ENCODE measurements at places on chromosomes 3 and 15.

DNA sequence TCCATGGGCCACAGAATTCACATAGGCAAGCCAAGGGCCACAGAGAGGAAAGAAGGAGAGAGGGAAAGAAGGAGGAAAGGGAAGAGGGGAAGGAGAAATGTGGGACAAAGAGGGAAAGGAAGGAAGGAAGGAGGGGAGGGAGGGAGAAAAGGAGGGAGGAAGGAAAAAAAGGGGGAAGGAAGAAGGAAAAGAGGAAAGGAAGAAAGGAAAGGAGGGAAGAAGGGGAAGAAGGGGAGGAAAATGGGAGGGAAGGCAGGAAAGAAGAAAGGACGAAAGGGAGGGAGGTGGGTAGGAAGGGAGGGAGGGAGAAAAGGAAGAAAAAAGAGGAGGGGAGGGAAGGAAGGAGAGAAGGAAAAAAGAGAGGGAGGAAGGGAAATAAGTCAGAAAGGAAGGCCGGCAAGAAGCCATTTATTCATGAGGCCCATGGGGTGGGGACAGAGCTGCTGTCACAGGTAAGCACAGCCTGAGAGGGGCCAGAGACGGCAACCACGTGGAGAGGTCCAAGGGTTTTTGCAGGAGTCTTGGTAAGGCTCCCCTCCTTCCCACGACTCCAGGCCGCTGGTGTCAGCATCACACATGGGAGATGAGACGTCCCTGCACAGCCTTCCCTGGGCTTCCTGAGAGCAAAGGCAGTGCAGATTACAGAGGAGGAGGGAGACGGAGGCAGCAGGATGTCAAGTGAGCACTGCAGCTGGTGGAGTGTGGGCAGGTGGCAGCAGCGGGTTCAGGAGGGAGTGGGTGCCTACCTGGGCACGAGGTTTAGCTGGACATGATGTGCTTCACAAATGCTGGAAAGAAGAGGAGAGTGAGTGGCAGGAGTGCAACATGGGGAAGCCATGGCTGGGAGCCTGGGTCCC is 5.5 kb downstream of the MYL3 start:
- no peak for DNase-seq

DNA sequence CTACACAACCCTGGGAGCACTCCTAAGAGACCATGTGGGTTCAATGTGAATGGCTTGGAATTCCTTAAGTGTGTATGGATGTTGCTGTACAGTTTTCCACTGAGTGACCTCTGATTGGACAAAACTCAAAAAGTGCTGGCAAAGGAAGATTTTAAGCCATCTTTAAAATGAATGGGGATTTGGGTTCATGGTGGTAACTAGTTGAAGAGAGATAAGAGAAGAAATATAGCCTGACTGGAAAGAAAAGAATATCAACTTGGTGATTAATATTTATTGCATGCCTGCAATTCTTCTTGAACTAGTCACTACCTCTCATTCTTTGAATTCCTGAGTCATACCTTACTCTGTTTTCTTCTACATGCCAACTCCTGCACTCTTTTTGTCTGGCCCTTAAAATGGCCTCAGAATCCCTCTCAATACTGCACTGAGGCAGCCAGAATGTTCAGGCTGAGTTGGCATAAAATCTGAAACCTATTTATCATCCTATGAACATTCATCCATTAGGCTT is 124.7 kb downstream of the RPL22L1 start:
- no peak for DNase-seq

DNA sequence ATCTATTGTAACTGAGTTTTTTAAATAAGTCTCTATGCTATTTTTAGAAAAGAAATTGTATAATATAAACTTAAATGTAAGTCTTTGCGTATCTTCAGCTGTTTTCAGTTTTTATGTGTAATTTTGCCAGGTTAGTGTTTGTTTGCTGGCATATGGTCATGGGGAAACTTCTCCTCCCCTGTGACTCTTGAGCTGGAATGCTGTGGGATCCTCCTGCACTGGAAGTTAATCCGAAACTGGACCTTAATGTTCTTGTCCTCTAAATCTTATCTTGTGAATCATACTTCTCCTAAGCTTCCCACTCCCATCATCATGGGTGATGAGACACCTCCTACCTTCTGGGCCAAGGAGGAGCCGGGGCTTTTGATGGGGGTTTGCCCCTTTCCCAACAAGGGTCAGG is 52.4 kb upstream of the CHST2 start:
- no peak for DNase-seq

- no peak for DNase-seq
Observed at GRCh38 chr3:158347966-158348365, 223.0 kb upstream of the MLF1 start.

DNA sequence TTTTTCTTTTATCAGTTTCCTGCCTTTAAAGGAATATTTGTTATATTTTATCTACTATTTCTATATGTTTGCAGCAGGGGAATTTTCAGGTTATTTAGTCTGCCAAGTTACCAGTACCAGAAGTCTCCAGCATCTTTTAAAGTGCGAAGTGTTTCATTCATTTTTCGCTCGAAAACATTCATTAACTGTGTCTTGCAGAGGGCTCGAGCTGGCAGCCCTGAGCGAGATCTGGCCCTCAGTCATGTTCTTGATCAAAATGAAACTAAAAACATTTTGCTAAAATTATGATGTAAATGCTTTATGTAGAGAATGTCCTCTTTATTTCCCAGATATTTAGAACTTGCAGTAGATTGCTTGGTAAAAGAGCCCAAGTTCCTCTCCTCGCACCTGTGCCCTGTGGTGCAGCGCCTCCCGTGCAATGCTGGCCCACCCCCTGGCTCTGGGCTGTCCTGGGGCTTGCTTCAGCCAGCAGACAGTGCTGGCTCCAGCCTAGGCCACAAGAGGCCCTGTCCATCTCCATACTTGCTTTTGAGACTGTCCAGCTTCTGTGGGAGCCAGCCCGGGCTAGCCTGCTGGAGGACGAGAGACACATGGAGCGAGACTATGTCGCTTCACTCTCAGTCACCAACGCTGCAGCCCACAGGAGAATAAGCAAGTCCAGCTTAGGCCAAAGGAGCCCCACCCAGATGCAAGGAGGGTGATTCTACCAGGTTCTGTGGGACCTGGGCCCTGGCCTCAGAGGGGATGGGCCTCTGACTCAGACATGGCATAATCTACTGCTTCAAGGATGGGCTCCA is 71.9 kb upstream of the PRR23E start:
- no peak for DNase-seq

- no peak for DNase-seq
Observed at GRCh38 chr3:141243271-141243707, 11.7 kb downstream of the PXYLP1 start.

GRCh38 chr3:170632780-170633179 is 46.9 kb upstream of the SLC7A14 start:
- DNase-seq, result no peak

DNA sequence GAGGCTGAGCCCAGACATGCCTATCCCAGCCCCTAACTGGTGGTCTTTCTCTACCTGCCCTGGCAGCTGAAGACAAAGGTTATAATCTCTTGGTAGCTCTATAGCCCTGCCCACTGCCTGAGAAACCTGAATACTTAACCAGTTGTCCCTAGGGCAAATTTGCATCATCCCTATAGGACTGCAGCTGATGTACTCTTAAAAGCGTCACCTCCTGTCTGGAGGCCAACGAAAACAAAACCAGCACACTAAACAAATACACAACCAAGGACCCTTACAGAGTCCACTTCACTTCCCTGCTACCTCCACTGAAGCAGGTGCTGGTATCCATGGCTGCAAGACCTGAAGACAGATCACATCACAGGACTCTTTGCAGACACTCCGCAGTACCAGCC is 98.0 kb downstream of the KCNAB1 start:
- DNase-seq, result no peak

DNA sequence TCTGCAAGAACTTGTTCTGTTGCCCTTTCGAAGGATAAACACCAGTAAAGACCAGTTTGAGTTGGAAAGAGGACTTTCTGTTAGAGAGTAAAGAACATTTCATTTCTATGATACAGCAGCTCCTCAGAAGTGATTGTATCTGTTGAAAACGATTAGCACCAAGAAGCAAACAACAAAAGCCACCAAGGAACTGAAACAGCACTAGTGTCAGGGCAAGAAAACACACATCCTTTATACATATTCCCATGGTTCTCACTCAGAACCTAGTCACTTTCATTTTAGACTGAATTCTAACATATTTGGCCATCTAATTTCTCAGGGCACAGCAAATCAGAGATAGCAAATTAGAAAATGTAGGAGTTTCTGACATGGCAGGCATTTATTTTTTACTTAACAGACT is 116.1 kb downstream of the ATP1B3 start:
- DNase-seq, result no peak

- no peak for DNase-seq
Observed at GRCh38 chr3:42720126-42720525, 17.5 kb upstream of the HHATL start.

DNA sequence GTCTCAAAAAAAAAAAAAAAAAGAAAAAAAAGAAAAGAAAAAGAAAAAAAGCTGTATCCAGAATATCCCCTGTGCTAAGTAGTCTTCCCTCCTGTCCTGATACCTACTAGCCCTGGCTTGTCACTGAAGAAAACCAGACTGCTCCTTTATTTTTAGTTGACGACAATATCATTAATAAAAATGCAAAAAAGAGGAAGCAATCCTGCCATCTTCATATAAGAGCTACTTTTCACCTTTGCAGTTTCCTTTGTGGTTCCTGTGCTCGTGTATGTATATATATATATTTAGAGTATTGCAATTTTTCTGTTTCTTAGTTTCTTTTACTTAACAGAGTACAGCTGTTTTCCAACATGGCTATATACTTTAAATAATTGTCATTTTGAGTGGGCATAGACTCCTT is 13.6 kb downstream of the C3orf20 start:
- DNase-seq, result peak; percentile 19

- no peak for DNase-seq
Observed at GRCh38 chr15:51310064-51310463, 28.3 kb downstream of the CYP19A1 start.

GRCh38 chr15:87710406-87710805 is 546.1 kb downstream of the NTRK3 start:
- DNase-seq, result no peak

DNA sequence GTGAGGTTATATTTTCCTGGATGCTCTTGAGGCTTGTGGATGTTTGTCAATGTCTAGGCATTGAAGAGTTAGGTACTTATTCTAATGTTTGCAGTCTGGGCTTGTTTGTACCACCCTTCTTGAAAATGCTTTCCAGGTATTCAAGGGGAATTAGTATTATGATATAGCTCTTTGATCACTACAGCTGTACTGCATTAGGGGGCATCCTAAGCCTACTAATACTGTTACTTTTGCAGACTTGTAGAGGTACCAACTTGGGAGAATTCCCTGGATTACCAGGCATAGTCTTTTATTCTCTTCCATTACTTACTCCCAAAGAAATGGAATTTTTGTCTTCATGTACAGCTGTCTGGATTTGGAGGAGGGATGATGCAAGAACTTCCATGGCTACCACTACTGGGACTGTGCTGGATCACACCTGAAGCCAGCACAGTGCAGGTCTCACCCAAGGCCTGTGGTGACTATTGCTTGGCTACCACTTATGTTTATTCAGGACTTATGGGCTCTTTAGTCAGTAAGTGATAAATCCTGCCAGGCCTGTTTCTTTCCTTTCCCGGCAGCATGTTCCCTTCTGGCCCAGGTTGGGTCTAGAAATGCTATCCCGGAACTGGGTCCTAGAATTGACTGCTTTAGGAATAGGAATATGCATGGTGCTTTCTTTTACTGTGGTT is 402.9 kb downstream of the IL20RB start:
- no peak for DNase-seq

DNA sequence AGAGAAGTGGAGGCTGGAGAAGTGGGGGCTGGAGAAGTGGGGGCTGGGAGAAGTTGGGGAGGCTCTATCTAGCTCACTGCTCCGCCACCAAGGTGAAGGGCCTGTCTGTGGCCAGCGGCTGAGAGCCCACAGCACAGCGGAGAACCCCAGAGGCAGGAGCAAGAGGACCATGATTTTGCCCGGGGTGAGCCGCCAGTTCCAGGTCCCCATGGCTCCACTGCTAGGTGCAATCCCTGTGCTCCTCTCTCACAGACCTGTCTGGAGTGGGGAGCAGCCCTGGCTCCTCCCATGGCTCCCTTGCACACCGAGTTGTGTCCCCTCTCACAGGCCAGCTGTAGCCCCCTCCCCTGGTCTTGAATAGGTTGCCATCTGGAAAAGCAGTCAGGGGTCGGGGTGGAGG is 4.7 kb upstream of the NRROS start:
- DNase-seq, result no peak

- no peak for DNase-seq
Observed at GRCh38 chr3:139718415-139718814, 40.6 kb upstream of the NMNAT3 start.

GRCh38 chr15:63595065-63595464 is 2.1 kb upstream of the FBXL22 start:
- DNase-seq, result no peak

GRCh38 chr3:38281895-38282686 is at the start of gene SLC22A14:
TSS of gene SLC22A14 (plus strand) at chr3:38282294. CDS start at chr3:38306027, 23,733 bp downstream.
- DNase-seq, result no peak

DNA sequence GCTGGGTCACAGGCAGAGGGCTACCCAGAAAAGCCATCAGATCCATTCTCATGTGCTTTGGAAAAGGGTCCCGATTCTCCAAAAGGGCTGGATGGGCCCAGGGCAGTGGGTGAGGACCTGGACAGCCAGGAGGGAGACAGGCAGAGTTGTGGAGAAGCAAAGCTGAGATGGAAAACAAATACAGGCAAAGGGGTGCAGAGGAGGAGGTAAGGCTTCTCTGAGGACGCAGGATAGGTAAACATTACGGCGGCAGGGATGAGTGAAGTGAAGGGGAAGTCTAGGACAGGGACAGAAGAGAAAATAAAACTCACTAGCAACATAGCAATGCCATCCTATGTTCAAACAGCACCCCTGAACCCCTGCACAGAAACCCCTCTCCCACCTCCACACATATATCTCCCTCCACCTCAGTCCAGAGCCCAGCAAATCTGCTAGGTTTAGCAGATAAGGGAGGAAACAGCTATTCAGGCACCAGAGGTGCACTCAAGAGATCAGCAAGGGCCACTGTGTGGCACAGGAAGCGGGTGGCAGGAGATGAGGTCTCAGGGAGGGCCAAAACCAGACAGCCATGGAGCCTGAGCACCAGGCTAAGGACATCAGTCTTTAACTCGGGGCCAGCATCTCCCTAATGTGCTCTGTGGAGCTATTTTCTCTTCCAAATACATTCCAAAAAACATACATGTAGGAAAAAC is 51.3 kb downstream of the HOMER2 start:
- no peak for DNase-seq

GRCh38 chr3:193605876-193606275 is 12.9 kb downstream of the OPA1 start:
- peak; percentile 76 for DNase-seq

- no peak for DNase-seq
Observed at GRCh38 chr3:2334921-2335320, 236.3 kb downstream of the CNTN4 start.
